ENCODE measurements at places on chromosomes 11 and 22.

- no peak for DNase-seq
Measured at GRCh38 chr11:94862926-94863880, 95.0 kb downstream of the AMOTL1 start.

- no peak for DNase-seq
Measured at GRCh38 chr11:118656563-118657165, 22.8 kb downstream of the TREH start.

- no peak for DNase-seq
Measured at GRCh38 chr11:72576661-72577060, 97.6 kb downstream of the PDE2A start.

DNA sequence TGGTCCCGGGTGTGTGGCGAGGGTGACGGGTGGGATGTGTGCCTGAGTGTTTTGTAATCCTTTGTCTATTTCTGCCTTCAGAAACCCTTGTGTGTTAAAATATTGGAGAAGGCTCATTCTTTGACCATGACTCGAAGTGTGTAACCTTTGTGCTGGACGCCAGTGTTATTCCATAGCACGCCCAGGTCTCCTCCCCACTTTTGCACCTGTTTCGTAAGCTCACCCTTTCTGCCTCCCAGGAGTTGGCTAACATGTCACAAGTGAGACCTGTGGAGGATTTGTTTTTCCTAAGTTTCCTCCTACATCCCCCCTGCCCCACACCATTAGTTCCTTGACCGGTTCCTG is 382 bp downstream of the C11orf54 start:
- no peak for DNase-seq

GRCh38 chr11:134139873-134140331 is 71.0 kb downstream of the JAM3 start:
- DNase-seq, result peak; percentile 73

Data from B cell (primary cell).